ENCODE measurements at places on chromosomes 4 and X.

GRCh38 chrX:9767375-9767774 is 1.7 kb upstream of the GPR143 start:
- no peak for DNase-seq

GRCh38 chrX:21958916-21959315 is 18.4 kb downstream of the SMS start:
- no peak for DNase-seq

GRCh38 chr4:41028392-41029076 is 185.8 kb downstream of the APBB2 start:
- no peak for DNase-seq

- no peak for DNase-seq
Measured at GRCh38 chr4:153528705-153529485, 62.7 kb downstream of the TMEM131L start.

DNA sequence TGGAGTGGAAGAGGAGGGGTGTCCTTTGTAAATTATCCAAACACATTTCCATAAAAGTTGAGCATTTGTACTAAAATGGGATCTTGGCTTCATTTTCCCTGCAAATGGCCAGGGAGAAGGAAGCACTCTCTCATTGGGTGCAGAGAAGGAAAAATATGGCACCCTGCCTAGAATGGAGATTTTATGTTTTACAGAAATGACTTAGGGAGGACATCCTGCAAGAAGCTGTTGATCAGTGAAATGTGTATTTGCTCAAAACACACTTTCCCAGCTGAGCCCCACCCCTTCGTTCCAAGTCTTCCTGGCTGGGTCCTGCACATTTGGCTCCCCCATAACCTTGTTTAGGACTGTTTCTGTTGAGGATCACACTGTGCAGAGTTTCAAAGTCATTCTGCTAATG is 213.5 kb upstream of the TAPT1 start:
- DNase-seq = no peak

GRCh38 chr4:3775005-3775404 is 8.8 kb downstream of the ADRA2C start:
- DNase-seq = no peak

DNA sequence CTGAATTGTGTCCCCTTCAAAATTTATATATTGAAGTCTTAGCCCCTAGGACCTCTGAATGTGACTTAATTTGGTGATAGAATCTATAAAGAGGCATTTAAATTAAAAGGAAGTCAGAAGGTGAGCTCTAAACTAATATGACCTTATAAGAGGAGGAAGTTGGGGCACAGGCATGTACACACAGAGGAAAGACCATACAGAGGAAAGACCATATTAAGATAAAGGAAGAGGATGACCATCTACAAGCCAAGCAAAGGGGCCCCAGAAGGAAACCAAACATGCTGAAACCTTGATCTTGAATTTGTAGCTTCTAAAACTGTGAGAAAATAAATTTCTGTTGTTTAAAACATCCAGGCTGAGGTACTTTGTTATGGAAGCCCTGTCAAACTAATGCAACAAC is 26.9 kb upstream of the CYBB start:
- no peak for DNase-seq

Data from iPS DF 6.9 (cell line).